ENCODE measurements at places on chromosomes 7 and 10.

DNA sequence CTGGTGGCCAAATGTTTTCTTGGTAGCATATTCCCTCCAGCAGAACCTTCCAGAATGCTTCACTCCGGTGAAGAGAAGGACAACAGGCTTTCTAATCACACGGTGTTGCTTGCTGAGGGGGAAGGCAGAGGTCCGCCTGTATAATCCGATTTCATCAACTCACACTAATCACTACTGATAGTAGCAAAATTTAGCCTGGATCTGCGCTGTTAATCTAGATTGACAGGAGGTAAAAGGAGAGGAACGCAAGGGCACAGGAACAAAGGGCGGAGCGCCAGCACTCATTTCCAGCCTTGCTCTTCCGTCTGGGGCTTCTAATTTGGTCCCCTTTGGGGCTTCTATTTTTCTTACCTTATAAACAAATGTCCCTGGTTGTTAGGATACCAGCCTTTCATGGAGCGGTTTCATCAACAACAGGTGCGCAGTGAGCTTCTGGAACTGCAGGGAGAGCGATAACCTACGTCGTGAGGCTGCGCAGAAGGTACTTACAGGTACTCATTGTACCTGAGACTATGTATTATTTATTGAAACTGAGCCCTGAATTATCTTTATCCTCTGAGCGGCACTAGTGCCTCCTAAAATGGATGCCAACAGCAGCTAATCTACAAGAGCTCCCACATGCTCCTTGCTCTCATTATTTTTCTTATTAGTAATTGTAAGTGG, 150.6 kb downstream of the CACNB2 start:
- DNase-seq: no peak

DNA sequence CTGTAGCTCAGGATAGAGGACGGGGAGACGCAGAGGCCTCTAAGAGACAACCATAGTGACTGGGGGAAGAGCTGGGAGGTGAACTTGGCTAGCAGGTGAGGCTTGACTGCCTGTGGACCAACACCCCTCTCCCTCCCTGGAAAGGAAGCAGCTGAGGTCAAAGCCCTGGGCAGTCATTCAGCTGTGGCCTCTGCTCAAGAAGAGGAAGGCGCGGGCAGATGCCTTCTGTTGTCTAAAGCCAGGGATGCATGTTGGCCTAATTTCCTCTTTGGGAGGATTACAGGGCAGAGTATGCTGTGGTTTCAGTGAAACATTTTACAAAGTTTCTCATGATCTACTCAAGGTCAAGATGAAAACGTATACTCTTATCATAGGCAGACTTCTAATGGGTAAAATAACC, 327.1 kb downstream of the PRPF18 start:
- DNase-seq: no peak

- no peak for DNase-seq
Measured at GRCh38 chr7:31192986-31193385, 140.9 kb downstream of the ADCYAP1R1 start.

- no peak for DNase-seq
Measured at GRCh38 chr10:62057359-62057758, 155.9 kb downstream of the ARID5B start.

DNA sequence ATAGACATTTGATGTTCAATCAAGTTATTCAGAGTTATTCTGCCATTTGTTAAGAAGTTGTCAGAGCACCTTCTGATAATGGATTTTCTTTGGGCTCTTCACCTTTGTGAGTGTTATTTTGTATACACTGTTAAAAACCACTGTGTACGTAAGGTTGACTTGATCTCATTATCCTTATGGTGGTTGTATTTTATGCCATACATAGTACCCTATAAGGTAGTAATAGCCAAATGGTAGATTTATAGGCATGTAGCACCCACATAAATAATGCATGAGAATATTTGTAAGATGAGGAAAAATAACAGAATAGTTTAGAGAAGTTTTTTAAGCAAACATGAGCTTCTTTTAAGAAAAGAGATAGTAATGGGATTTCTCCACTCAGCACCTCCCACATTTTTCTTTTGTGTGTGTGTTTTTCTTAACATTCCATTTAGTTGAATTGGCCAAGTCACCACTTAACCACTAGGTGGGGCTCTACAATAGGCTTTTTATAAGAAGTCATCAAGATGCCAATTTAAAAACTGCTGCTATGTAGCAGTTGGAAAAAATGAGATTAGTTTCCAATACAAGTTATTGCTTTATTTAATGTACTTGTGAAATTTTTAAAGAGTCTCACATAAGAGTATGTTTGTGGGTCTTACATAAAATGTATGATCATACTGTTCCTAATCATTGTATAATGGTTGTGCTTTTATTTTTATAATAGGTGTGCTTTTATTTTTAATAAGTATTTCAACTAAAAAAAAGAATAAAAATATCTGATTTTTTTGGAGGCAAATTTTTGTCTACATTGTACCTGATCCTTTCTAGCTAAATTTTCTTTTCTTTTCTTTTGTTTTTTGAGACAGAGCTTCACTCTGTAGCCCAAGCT, 41.1 kb upstream of the STMP1 start:
- peak; percentile 49 for DNase-seq

DNA sequence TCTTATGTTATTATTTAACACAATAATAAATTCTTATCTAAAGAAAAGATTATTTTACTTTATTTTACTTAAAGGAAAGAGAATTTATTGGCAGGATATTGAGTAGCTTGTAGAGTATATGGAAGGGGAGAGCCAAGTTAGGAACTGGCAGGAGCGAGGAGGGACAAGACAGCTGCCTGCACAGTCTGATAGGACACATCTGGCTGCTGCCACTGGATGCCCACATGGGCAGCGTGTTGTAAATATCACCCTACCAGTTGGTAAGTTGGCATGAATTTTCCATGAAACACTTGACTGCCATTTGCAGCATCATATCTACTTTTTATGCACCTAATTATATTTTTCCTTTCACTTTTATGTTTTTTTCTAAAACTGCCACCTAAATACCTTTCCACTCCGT, 19.6 kb downstream of the SRI start:
- no peak for DNase-seq

- no peak for DNase-seq
Measured at GRCh38 chr10:3425716-3426115, 253.1 kb upstream of the PITRM1 start.

- DNase-seq: no peak
Measured at GRCh38 chr7:106485031-106485551, 175.9 kb downstream of the CCDC71L start.
